ENCODE measurements at places on chromosomes 6 and 20.

GRCh38 chr6:14118091-14118439 is 493 bp downstream of the CD83 start:
- DNase-seq: no peak

DNA sequence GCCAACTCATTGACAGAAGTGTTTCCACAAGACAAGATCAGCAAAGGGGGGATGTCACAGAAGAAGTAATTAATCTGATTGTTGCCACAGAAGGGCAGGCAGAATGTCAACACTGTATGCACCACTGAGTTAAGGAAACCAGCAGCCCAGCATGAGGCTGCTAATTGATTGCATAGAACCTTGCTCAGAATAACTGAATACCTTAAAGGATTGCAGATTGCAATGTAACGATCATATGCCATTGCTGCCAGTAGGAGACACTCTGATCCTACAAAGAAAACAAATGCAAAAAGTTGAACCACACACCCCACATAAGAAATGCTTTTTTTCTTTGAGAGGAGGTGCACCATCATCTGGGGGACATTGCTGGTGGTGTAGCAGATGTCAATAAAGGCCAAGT is 13.1 kb downstream of the OR5V1 start:
- DNase-seq: no peak

- no peak for DNase-seq
These were observed 48.7 kb upstream of the BMP2 start for GRCh38 chr20:6718662-6719368.

DNA sequence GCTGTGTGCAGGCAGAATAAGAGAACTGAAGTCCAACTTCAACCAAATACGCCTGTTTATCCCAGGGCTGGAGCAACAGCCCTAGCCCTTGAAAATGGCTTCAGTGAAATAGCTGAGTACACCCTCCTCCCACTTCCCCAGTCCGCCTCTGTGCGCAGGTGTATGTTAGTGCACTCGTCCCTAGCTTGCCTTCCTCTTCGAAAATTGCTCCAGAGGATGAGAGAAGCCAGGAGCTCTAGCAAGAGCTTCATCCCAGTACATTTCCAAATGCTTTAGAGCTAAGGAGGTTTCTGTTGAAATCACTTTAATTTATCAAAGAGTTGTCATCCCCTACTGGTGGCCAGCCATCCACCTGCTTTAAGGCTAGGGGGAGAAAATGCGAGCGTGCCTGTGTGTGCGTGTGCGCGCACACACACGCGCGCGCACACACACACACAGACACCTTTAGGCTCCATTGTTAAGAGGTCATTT is 5.4 kb upstream of the POU3F2 start:
- DNase-seq: no peak

GRCh38 chr6:16670183-16670582 is 91.1 kb downstream of the ATXN1 start:
- DNase-seq: no peak

GRCh38 chr6:127276331-127276730 is 9.7 kb downstream of the RNF146 start:
- DNase-seq: no peak

DNA sequence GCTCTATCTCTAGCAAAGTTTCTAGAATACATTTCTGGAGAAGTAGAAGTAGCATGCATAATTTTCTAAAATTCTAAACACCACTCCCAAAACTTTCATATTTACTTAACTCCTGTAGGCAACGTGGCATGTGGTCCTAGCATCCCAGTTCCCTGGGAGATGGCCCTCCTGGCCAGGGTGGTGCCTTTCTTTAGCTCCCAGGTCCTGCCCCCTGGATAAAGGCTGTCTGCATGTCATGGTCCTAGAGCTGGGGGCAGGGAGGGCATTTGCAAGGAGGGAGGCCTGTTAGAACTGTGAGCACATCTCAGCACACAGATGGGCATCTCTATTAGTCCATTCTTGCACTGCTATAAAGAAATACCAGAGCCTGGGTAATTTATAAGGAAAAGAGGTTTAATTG is 485.6 kb upstream of the SULF2 start:
- DNase-seq: no peak

DNA sequence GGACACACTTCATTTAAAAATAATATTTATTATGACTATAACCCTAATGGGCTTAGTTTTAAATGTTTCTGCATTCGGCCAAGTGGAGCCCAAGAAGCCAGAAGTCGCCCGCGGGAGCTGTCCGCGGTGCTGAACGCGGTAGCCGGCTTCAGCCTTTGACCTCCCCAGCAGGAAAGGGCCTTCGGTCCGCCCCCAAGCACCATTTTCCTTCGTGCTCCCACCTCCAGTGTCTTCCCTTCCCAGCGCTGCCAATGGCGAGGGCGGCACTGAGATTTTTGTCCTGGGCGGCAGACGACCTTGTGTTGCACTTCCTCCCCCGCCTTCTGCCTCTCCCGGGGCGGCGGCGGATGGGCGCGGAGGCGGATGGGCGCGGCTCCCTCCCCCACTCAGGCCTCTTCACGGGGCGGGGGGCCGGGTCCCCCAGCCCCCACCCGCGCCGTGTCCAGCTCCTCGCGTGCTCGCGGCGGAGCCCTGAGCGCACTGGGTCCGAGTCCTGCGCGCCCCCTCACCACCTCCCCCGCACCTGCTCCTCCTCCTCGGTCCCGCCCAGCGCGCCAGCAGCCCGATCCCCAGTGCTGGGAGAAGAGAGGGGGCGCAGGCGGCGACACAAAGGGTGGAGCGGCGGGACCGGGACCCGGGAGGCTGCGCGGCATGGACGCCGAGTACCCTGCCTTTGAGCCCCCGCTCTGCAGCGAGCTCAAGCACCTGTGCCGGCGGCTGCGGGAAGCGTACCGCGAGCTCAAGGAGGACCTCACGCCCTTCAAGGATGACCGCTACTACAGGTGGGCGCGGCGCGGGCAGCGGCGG is 23.6 kb upstream of the TMEM181 start:
- DNase-seq: no peak

DNA sequence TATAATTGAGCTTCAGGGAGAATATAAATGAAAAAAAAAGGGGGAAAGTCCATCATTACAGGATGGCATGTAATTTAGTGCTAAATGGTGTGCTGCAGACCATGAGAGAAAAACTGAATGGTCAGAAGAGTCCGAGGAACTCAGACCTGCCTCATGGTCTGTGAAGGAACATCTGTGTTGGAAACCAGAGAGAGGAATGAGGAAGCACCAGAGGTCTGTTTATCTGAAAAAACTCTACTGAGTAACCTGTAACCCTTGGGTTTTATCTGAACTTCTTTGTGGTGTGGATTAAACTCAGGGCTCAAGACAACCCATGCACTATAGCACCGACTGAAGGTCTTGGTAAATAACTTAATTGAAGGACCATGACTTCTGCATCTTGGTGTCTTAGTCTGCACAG is 108.1 kb downstream of the RNF144B start:
- no peak for DNase-seq

- no peak for DNase-seq
These were observed 27.8 kb upstream of the MROH8 start for GRCh38 chr20:37207171-37207570.

DNA sequence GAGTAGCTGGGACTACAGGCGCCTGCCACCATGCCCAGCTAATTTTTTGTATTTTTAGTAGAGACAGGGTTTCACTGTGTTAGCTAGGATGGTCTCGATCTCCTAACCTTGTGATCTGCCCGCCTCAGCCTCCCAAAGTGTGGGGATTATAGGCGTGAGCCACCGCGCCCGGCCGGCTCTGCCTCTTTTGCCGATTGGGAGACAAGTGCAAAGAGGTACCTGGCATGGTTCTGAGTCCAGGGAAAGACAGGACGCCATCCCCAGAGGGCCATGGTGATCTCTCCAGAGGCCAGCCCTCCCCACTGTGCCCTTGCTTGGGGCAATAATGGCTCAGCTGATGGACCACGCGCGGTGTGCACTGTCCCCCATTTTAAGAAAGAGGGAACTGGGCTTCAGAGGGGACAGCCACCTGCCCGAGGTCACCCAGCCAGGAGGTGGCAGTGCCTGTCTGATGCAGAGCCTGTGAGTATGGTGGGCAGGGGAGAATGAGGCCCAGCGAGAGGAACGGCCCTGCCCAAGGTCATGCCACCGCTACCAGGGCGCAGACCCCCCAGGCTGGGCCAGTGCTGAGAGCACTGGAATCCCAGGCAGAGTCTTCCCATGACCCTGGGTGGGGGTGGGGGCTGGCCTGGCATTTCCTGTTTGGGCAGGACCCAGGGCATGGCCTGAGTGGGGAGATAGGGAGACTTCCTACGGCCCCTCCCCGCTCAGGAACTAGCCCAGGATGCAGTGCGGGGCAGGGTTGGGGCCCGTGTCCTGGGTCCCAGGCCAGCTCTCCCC is 61.0 kb downstream of the SNAI1 start:
- no peak for DNase-seq

GRCh38 chr20:9027626-9028025 is 41.3 kb upstream of the PLCB4 start:
- no peak for DNase-seq

DNA sequence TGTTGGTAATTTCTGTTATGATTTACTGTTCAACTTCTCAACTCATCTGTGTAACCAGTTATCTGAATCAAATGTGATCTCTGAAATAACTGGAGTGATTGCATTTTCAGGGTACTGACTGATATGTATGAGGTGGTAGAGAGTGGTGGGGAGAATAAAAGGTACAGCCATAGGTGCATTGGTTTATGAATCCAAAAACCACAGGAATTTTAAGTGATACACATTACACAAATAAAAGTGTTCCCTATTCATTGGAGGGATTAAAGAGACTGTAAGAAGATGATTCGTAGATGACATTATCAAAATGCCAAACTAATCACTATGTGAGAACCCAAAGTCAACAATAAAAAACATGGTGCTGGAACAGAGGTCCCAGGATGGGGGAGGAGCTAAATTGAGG is 158.7 kb upstream of the RSPO3 start:
- DNase-seq: no peak

DNA sequence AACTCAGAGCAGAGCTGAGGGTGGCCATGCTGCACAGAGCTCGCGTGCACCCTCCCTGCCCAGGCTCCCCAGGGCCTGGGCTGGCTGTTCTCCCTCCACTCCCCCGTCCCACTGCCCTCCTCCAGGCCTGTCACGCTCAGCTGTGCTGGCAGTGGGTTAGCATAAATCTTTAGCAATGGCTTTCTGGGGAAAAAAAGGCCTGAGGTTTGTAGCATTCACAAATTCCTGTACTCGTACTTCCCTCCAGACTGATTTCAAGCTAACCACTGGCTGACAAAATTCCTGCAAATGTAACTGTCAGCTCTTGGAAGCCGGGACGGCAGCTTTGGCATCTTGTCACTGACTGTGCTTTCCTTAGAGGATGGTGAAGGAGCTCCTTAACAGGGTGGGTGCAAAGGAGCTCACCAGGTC is 22.3 kb upstream of the SMOC2 start:
- no peak for DNase-seq

GRCh38 chr20:29741894-29742698 is 1515.4 kb upstream of the DEFB115 start:
- DNase-seq: no peak

DNA sequence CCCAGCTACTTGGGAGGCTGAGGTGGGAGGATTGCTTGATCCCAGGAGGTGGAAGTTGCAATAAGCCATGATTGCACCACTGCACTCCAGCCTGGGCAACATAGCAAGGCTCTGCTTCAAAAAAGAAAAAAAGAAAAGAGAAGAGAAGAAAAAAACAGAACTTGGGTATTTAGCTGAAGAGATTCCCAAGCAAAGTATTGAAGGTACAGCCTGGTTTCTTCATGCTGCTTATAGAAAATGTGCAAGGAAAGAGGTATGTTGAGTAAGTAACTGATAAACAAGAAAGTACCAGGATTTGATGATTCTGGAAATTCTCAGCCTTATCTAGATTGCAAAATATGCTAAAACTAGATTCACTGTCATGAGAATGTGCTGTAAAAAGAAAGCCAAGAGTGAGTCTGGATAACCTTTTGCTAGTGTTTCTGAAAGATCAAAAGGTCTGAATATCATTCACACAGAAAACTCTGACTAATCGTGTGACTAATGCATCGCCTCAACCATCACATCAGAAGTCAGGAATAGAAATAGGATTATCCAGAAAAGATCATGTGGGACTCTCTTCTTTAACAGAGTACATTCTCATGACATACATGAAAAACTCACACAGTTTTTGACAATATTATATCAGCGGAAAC is 32.4 kb upstream of the NOP56 start:
- DNase-seq: no peak

DNA sequence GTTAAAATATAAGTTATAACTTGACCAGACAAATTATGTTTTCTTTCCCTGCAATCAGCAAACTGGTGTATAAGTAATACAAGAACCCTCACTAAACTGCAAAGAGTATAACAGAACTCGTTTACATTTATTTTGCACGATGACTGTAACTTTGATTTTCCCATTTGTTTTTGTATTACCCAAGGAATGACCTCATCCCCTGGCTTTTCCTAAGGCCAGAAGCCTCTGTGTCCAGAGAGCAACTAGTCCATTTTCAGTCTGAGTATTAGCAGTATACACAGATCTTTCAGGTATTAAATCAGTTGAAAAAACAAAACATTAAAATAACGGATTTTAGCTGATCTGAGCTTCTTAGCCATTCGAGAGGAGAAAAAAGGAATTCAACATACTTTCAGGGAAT is 17.2 kb downstream of the COL19A1 start:
- DNase-seq: no peak

- no peak for DNase-seq
These were observed 8.1 kb upstream of the C20orf144 start for GRCh38 chr20:33653900-33654596.

DNA sequence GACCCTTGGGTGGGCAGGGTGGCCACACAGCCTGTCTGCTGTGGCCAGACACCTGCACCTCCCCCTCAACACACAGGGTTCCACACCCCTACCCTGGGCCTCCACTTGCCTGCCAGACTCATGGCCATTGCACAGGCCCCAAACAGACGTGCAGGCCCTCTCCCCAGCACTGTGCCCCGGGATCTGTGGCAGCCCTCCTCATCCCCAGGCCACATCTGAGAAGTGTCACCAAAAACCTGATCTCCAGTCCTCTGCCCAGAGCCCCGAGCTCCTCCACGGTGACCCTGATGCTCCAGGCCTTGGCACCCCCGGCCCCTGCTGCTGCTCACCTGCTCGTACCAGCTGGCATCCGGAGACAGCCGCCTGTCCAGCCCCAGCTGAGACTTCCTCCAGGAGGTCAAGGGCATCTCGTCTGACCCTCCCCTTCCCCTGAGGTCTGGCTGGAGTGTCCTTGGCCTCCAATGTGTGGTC is 160.1 kb downstream of the DLL1 start:
- no peak for DNase-seq

- peak; percentile 5 for DNase-seq
These were observed 79.7 kb downstream of the RNF217 start for GRCh38 chr6:125041740-125042459.

DNA sequence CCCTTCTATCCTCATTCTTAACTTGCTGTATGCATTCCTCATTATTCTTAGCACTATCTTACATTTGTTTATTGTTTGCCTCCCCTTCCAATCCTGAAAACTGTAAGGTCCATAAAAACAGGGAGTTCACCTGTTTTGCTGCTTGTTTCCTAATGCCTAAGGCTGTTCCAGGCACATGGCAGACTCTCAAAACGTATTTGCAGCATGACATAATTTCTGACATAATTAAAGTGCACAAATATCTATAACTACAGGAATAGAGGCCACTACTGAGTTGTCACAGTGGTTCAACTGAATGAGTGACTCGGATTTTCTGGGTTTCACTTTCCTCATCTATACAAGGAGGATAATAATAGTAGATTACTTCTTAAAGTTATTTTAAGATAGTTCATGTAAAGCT is 83.0 kb downstream of the HFE start:
- no peak for DNase-seq

Data from AML-193 (cell line).